Activated T-helper 1 cell treated with Interleukin-2 at 50 U/mL for 16 hours (primary cell): ENCODE measurements at places on chromosomes 1 and 21.

DNA sequence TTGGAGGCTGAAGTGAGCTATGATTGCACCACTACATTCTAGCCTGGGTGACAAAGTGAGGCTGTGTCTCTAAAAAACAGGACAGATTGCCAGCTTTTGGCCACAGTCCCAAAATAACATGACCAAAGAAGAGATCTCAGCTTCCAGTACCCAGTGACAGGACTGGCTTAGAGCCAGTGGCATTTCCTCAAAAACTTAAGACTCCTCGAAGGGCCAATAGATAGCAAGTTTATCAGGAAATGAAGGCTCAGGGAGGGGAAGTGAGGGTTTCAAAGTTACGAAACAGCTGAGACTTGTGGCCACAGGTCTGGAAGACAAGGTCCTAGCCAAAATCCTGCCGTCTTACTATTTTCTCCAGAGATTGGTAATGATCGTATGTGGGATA is 6.3 kb upstream of the TMEM39B start:
- no peak for DNase-seq

DNA sequence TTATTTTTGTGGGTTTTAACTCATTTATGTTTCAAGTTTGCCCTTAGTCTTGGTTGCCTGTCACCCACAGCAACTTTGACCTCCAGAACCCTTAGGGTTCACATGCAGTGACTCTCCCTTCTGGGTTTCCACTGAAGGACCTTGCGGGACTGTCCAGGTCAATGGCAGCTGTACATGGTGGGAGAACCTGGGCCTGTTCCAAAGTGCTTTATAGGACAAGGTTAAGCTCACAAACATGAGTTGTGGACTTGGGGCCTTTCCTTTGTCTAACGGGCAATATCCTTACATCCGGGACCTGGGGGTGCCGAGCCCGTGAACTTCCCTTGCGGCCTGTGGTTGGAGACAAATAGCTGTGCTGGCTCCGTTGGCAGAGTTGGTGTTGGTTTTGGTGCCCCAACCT is 77.8 kb downstream of the CD58 start:
- no peak for DNase-seq

- DNase-seq = no peak
These were observed 552 bp downstream of the GPATCH4 start for GRCh38 chr1:156600733-156601121.

DNA sequence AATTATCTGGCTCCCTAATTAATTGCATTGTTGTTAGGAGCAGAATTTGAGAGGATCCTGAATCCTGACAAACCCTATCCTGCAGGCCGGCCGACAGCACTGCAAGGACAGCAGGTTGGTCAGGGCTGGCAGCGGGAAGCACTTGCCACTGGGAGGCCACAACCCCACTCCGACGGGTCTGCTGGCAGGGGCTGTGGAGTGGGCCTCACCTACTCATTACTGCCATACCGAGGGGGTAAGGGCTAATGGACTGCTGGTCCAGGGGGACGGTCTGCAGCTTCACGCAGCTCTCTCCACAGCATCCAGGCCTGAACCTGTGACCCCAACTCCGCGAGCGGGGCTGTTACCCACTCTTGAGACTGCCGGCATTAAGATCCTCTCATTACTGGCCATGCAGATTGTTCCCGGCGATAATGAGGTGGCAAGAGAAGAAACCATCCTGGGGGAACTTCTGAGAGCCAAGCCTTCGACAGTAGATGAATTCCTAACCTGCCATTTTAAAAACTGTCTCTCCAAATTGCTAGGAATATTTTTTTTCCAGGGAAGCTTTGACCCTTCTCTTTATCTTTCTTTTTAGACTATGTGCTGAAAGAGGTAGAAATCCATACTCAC is 501.3 kb downstream of the OMA1 start:
- DNase-seq = no peak

DNA sequence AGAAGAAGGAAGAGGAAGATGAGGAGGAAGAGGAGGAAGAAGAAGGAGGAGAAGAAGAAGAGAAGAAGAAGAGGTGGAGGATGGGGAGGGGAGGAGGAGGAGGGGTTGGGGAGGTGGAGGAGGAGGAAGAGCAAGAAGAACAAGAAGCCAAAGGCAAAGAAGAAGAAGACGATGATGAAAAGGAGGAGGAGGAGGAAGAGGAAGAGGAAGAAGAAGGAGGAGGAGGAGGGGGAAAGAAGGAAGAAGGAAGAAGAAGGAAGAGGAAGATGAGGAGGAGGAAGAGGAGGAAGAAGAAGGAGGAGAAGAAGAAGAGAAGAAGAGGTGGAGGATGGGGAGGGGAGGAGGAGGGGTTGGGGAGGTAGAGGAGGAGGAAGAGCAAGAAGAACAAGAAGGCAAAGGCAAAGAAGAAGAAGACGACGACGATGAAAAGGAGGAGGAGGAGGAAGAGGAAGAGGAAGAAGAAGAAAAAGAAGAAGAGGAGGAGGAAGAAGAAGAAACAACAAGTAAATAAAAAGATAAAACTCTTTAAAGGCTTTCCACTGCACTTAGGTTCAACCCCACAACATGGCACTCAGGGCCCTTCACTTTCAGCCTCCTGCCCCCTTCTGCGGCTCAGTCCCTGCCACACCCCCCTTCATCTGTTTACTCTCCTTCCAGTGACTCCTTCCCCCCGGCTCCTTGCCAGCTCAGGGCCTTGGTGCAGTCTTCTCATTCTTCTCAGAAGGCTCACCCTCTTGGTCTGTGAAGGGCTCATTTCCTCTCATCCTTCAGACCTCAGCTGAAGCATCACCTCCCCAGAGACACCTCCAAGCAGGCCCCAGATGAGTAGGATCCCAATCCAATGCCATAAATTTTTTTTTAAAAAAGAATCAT is 114.0 kb downstream of the KCNN3 start:
- no peak for DNase-seq

- DNase-seq = no peak
These were observed 26.3 kb downstream of the NFASC start for GRCh38 chr1:204896787-204897469.

DNA sequence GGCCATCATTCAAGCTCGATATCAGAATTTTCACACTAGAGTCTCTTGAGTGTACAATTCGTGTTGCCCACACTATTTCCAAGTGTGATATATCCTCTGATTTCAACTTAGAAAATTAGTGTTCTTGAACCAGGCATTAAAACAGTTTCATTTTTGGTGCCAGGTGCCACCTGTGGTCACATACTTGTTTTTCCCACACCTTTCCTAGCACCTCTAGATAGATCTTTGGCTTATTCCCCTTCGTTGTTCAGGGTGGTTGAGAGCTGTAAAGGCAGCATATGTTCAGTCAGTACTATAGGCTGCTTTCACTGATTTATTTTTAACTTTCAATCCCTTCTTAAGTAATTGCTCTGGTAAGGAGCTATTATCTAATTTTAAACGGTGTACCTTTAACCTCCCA is 131.1 kb downstream of the NEK7 start:
- no peak for DNase-seq

GRCh38 chr1:77202751-77203150 is 16.5 kb downstream of the PIGK start:
- DNase-seq = no peak
